Hypothalamus (tissue), 51 donors: ENCODE measurements at places on chromosomes 12 and 14.

DNA sequence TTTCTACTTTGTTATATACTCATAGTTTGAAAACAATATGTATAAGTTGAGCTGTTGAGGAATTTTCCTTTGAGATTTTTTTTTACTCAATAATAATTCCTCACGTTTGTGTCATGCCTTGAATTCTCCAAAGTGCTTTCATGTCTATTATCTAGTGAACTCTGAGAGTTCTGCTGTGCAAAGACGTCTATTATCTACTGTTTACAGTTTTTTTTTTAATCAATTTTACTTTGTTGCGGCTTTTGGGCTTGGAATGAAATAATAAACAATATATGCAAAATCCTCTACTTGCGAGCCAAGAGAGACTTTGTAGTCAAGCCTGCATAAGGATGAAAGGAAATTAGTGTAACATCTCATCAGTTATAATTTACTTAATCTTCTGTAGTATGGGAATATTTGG lies 107.2 kb upstream of the FRMD6 start:
- DNase-seq = no peak

DNA sequence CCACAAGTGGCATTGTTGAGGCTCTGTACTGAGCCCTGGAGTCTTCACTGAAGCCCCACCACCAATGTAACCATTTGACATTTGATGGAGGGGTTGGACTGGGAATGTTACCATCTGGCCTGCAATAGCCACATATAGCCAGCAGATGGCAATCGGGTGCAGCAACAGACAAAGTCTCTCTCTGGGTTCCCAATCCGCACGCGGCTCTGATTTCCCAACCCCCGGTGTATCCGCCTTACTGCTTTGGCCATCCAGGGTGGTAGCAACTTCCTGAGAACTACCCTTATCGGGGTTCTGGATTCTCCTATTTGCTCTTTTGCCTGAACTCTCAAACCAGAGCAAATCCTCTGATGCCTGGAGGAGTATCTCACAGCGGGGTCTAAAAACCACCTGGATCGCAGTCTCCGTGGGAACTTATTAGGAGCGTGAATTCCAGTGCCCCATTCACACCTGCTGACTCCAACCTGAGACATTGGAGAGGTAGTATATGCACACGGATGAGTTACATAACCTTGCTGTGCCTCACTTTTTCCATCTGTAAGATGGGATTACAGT lies 14.2 kb downstream of the VRTN start:
- DNase-seq = peak; percentile 55

- no peak for DNase-seq
Observed at GRCh38 chr12:57575771-57576612, 15.0 kb upstream of the PIP4K2C start.

GRCh38 chr12:57454566-57455373 lies at the start of gene INHBE:
INHBE (plus strand) TSS chr12:57455307; CDS start chr12:57455537, 230 bp downstream.
- DNase-seq = no peak

DNA sequence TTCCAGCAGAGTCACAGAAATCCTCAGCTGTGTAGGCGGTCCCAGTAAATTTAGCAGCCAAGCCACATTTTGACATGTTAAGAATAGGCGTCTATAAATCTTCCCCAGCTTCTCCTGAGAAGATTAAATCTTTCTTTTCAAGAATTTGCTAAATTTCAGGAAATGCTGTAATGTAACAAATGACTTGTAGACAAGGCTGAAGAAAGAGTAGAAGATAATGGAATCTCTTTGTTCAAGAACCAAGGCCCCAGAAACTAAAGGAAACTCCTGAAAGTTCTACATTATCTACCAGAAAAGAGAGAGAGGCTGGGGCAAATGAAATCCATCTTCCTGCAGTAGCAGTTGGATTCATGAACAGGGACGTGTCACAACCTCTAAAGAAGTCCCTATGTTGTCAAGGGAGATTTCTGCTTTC lies 760.3 kb downstream of the NOVA1 start:
- DNase-seq = no peak

- no peak for DNase-seq
Observed at GRCh38 chr12:93176610-93177126, 201.1 kb upstream of the NUDT4 start.

DNA sequence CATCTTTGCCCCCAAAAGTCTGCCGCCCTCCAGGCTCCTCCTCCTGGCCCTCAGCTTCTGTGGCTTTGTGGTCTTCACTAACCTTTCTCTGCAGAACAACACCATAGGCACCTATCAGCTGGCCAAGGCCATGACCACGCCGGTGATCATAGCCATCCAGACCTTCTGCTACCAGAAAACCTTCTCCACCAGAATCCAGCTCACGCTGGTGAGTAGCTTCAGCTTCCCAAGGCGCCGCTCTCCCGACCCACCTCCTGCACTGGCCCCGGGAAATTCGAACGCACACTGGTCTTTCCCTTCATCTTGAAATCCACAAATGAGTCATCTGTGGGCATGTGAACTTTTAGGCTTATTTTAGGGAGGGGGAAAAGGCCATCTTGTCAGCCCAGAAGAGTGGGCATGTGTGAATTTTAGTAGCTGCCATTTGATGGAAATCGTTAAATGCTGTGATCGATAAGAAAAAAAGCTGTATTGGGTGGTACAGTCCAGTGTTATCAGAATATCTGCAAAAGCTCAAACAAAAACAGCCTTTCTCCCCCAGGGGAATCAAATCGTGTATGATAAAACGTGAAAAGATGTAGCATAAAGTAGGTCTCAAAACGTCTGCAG lies 700 bp downstream of the SLC35E3 start:
- peak; percentile 19 for DNase-seq

DNA sequence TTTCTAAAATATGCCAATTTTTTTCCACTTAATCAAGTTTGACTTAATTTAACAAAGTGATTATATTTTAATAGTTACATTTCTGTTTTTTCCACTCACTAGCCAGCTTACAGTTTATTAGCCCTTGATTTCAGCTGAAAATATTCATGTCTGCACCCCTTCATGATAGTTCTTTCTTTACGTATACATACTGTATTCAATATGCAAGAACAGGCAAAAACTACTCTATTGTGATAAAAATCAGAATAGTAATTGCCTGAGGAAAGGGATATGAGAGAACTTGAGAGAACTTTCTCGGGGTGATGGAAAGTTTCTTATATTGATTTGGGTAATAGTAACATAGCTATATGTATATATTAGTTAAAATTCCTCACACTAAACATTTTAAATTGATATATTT lies 17.4 kb upstream of the PSMA6 start:
- no peak for DNase-seq

DNA sequence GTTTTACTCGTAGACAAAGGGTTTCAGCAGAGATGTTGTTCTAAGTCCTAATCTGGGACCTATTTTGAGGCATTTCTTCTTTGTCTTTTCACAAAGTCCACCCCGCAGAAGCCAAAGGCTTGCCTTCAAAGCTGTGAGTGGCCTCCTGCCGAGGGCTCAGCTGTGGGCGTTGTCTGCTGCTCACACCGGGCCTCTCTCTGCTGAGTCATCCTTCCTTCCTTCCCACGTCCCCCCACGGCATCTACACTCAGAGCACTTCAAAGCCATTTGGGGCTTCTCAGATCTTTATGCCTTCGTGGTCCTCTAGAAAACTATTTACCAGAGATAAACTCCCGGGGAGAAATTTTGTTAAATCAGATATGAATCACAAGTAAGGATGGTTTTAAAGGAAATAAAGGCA lies 115.9 kb upstream of the TMPO start:
- DNase-seq = no peak

- no peak for DNase-seq
Observed at GRCh38 chr14:63475761-63476160, 67.4 kb downstream of the PPP2R5E start.

DNA sequence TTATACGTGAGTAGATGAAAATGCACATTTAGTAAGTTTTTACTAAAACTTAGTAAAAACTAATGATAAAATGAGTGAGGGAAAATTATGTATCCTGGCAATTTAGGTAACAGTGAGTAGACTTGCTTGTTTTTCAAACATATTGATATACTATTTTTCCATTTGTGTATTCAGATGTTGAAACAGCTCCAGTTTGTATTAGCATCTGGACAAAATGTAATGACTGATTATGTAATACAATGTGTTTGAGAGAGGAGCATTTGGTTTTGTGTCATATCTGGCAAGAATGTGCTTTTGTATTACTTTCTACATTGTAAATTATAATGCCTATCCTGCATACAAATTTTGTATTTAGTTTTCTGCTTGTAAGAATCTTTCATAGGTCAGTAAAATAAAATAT lies 5.6 kb downstream of the CNOT2 start:
- no peak for DNase-seq

- no peak for DNase-seq
Observed at GRCh38 chr12:9731797-9732196, 1.1 kb downstream of the CLECL1 start.

GRCh38 chr12:4153343-4153892 lies 120.1 kb upstream of the CCND2 start:
- DNase-seq = no peak

DNA sequence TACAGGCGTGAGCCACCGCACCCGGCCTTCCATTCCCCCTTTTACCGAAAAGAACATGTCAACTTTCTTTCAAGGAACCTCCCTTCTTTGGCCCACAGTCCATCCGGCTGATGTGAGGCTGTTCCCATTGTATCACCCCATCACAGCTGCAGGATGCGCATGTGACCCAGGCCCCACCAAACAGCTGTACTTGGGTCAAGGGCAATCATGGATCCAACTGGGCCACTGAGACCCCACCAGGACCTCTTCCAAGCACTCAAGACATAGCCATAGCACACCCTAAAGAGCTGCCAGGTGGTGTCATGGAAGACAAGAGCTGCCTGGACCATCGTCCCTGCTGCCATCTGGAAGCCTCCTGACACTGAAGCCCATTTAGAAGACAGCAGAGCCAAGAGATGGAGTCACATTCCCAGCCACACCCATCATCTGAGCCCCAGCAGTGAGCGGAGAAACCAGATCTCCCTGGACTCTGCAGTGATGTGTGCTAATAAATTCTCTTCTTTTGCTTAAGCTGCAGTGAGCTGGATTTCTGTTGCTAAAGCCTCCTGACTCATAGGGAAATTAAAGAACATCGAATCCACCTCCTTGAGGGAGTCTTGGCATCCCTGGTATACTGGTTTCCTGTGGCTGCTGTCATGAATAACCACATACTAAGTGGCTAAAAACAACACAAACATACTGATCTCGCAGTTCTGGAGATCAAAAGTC lies 105.6 kb downstream of the KSR2 start:
- no peak for DNase-seq

DNA sequence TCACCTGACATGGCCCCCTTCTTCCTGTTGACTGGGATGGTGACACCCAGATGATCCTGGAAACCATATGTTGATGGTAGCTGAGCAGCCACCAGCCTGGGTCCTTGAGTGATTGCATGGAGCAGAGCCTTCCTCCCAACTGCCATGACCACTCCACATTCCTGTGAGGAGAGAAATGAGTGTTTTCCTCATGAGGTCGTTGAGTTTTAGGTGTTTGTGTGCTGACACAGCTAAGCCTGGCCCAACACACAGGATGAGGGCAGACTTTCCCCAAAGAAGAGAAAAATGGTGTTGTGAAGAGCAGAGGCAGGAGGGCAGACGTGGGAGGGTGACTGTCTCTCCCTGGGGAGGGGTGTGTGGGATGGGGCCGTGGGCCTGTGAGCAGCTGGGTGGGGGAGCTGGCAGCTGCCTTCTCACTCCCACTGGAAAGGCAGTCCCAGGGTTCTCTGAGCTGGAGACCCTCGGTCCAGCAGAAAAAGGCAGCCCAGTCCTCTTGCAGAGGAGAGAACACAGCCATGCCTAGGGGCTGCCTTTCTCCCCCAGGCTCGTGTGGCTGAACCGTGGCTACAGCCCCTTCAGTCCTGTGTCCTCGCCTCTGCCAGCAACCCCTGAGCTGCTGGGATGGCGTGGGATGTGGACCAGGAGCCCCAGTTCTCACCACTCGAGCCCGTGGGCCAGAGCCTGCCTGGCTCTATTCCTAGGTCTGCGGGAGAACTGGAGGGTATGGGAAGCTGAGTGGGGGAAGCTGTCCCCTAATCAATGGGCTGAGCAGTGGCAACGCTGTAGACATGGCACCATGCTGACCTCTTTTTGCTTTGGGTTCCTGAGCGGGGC lies 257.0 kb downstream of the ADGRD1 start:
- no peak for DNase-seq

DNA sequence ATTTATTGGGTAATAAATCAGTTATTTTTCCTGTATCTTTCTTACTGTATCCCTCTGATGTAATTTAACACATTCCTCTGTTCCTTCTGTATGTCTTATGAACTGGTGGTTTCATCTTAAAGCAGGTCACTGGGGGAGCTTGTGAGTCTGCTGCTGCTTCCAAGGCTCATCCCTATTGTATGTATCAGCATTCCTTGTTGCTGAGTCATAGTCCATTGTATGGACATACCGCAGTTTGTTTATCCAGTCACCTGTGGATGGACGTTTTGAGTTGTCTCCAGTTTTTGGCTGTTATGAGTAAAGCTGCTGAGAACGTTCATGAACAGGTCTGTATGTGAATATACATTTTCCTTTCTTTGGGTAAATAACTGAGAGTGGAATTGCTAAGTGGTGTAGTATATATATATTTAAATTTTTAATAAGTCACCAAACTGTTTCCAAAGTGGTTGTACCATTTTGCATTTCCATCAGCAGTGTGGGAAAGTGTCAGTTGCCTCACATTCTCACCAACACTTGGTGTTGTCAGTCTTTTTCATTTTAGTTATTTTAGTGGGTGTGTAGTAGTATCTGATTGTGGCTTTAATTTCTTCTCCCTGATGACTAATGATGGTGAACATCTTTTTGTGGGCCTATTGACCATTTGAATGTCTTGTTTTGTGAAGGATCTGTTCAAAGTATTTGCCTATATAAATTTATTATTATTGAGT lies 82.7 kb downstream of the BEGAIN start:
- DNase-seq = no peak

DNA sequence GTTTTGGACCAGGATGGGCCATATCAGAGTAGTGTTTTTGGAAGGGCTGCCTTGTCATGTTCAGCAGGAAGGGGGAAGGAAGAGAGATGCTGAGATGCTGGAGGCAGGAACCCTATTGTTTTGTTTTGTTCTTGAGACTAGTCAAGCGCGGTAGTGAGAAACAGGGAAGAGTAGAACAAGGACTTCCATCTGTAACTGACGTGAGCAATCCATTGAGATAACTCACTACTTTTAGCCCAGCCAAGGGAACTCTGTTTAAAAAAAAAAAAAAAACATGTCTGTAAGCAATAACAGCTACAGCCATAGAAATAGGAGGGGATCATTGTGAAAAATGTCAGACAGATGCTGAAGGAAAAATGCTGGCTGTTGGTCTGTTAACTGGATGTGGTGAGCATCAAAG lies 34.0 kb downstream of the CD9 start:
- no peak for DNase-seq

- DNase-seq = no peak
Observed at GRCh38 chr12:112162241-112162790, 37.0 kb downstream of the TRAFD1 start.

DNA sequence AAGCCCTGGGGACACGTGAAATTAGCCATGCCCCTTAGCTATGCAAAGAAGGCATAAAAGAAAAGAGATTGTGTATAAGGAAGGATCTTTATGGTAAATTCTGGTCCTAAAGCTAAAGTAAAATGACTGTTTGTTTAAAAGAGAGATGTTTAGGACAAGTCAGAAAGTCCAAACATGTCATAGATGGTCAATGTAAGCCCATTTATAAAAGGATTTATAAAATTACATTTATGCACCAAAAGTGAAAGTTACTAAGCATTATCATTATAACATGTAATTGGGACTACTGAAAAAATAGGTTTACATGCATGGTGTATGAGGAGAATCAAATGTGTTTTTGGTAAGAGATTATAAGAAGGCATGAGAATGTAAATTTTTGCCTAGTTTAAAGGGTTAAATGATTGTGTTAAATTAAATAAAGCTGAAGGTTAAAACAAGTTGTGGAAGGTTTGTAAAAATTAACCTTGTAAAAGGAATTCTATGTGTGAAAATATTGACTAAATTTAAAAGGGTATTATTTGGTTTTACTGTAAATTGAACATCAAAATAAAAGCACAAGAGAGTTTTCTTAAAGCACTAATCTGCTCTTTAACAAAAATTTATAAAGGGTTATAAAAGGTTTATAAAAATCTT lies 50.4 kb upstream of the TSPAN8 start:
- no peak for DNase-seq
